ENCODE measurements at places on chromosomes 12 and 14.

- DNase-seq = no peak
Observed at GRCh38 chr14:100030452-100031153, 34.6 kb upstream of the EVL start.

- DNase-seq = no peak
Observed at GRCh38 chr14:64253672-64254071, 40.5 kb downstream of the ESR2 start.

DNA sequence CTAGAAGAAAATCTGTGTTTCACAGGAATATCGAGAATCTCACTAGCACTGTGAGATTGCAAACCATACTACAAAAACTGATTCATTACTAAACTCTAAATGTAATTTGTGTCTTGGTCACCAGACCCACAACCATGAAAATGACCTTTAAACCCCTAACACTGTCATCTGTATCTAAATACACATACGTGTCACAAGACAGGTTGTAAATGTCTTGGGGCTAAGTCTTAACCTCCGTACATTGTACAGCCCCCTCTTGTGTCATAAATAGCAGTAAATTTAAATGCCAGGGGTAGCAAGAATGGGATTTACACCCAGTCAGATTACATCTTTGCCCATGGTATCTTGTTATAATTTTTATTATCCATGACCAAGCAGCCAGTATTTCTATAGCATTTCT, 117.3 kb downstream of the GPR135 start:
- no peak for DNase-seq

- no peak for DNase-seq
Observed at GRCh38 chr14:29453045-29453444, 474.6 kb downstream of the PRKD1 start.

GRCh38 chr12:93664573-93665138, 12.5 kb upstream of the CRADD start:
- no peak for DNase-seq

DNA sequence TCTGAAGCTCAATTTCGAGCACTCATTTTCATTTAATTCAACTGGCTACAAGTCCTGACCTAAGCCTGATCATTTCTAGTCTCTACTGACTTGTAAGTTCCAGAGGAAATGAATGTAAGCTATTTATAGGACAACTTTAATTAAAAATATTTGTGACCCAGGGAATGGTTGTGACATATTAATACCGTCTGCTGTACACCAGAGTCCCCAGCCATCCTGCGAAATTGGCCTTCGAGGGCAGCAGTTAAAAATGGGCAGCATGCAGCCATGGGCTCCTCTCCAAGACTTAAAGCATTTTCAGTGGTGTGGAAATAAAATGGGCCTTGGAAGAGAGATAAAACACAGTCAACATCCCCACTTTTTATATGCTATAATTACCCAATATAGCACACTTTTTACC, 30.7 kb upstream of the OVCH1 start:
- no peak for DNase-seq

- DNase-seq = no peak
Observed at GRCh38 chr14:36524874-36525745, 5.1 kb upstream of the NKX2-1 start.

- no peak for DNase-seq
Observed at GRCh38 chr14:66043921-66044320, 442.2 kb upstream of the CCDC196 start.

DNA sequence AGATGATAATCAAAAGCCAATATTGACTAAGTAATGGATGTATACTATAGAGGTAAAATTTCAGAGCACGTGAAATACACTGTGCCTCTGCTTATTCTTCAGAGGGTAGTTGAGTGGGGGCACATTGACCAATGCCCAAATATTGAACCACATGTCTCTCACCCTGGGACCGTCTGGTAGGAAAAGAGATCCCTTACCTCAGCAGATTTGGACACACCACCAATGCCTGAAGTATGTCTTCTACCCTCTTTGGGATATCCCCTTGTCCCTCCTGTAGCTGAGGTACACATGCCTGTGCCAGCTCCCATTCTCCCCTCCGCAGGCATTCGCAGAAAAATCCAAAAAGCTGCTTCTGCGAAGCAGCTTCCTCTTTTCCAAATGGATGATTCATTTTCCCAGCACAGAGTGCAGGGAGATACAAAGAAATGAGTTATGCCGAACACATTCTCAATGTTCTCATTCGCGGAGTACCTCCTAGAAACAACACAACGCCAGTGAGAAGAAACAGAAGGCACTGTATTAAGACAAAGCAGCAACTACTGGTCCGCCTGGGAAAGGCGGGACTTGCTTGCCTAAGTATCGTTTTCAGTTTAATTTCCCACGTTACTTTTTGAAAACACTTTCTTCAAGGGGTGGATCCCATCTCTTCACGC, 691 bp downstream of the ZFYVE26 start:
- no peak for DNase-seq

DNA sequence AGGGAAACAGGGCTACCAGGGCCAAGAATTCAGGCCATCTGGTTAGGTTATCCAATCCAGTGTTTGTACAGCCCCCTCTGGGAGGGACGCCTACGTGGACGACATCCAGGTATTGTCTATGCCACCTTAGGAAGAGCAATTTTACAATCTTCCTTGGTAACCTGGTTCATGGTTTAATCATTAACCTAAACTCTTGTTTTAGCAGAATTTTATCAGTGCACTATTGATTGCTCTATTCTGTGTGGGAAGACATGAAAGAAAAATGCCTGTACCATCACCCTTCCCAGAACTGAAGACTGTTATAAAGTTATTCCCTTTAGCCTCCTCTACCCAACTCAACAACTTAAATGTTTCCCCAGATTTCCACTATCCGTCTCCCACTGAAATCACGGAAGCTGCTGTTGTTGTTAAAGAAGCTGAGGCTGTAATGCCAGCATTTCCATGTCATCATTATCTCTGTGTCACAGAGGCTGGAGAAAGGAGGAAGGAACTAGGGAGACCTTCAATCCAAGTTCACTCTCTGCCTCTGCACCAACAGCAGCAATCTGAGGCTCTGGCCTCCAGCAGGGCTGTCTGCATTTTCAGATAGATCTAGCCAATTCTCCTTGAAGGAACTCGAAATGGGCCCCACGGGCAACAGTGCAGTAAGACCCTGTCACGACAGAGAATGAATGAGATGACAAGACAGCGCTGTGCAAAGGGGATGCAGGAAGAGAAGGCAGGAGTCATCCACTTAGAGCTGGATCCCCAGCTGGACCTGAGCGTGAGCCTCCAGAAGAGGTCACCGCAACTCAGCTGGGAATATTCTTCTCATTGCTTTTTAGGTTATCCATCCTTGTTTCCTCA, 183.4 kb upstream of the GZMB start:
- DNase-seq = no peak

DNA sequence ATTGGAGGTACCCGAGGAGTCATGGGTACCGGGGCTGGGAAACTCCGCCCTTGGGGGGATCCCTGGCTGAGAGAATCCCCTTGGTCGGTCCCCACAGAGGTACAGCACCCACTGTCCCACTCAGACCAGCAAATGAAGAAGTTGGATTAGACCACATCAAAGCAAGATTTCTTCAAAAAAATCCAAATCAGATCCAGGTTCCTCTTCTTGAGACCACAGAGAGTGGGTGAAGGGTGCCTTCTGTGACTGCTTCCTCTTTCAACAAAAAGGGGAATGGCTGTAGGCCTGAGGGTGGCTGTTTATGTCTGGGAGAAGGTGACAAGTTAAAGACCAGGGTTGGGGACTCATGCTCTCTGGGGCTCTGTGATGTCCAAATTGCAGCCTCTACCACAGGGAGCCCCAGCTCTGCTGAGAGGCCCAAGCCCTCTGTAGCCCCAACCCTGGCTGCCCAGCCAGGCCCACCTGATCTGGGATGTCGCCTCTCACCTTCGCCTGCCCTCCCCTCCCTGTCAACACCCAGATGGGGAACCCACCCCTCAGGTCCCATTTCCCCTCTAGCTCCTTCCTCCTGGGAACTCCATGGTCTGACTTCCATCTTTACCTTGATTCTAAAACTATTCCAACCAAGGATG, 50.9 kb downstream of the ZFP36L1 start:
- DNase-seq = no peak

- no peak for DNase-seq
Observed at GRCh38 chr12:26088998-26089397, 35.8 kb downstream of the BHLHE41 start.

DNA sequence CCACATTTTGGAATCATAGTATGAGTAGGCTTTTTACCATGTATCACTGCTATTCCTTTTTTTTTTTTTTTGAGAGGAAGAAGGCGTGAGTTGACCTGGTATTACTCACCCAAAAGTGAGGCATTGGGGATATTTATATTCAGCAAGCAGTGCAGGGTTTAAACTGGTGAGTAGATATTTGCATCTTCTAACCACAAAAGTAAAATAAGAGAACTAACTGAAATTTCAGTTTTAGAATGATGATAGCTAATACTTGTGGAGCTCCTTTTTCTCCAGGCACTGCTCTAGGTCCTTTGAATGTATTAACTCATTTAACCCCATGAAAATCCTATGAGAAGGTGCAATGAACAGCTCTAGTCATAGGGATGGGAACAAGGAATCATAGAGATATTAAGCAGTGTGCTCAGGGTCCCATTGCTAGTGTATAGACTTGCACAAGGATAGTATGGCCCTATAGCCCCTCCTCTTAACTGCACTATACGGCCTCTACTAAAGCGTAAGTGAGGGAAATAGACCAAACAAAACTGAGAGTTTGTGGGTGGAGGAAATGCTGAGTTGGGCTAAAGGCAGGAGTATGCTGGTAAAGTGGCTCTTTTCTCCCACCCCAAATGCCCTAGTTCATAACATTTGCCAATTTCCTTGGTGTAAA, 104.3 kb upstream of the MAX start:
- DNase-seq = no peak

GRCh38 chr12:68175557-68176061, 16.1 kb upstream of the IFNG start:
- DNase-seq = peak; percentile 12

- DNase-seq = no peak
Observed at GRCh38 chr12:2138871-2139308, 86.1 kb downstream of the CACNA1C start.

- DNase-seq = no peak
Observed at GRCh38 chr12:4302881-4303280, 18.1 kb upstream of the TIGAR start.
